ENCODE measurements at places on chromosomes 6 and 20.
A peak's percentile ranks its signal among the peaks of the same experiment; 100 is the strongest.

DNA sequence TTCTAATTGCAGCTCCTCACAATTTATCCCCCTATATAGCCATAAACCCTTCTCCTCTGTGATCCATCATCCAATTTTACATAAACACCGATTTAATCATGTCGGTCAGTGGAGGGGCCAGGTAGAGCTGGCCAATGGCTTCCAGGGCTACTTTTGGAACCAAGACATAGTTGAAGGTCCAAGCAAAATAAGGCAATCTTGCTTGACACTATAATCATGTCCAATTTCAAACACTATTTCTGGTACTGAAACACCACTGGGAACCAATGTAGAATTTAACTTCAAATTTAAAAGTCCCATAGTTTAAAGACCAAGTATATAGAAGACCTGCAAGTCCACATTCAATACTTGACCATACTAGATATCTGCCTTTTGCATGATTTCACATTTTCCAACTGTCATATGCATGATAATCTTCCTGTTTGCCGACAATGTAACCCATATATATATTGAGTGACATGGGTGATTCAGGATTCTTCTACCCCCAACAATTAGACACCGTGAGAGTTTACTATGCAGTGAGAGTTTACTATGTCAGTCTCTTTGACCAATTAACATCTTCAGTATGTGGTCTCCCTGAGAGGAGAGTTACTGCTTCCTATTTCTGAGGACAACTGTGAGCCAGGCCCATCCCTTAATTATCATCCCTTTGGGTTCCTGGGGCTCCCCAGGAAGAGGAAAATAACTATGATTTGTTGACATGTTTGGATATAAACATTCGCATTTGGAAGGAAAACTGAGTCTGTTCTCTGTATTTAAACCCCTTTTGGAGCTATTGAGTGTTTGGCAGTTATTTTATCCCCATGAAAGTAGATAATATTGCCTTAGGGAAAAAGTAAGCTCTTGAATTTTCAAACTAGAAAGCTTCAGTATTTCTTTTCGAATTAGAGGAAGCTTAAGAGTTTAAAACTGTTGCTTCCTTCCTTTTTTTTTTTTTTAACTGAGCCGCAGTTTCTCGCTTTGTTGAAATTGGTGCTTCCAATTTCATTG lies 31.8 kb downstream of the SAMD3 start:
- no peak for DNase-seq

DNA sequence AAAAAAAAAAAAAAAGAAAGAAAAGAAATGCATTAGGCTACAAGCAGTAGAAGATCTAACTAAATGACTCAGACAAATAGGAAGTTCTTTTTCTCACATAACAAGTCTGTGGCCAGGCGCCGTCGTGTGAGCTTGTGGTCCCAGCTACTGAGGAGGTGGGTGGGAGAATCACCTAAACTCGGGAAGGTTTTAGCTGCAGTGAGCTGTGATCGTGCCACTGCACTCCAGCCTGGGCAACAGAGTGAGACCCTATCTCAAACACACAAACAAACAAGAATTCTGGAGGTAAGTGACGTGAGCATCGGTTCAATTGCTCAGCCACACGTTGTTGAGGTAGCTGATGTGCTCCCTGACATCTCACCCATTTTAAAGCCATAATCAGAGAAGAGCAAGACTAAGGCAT lies 37.9 kb upstream of the SLC23A2 start:
- DNase-seq: no peak

- no peak for DNase-seq
Measured at GRCh38 chr6:132234356-132234755, 166.9 kb downstream of the MOXD1 start.

- DNase-seq: no peak
Measured at GRCh38 chr6:131258010-131258652, 122.9 kb downstream of the AKAP7 start.

- no peak for DNase-seq
Measured at GRCh38 chr6:14506656-14507246, 389.2 kb downstream of the CD83 start.

DNA sequence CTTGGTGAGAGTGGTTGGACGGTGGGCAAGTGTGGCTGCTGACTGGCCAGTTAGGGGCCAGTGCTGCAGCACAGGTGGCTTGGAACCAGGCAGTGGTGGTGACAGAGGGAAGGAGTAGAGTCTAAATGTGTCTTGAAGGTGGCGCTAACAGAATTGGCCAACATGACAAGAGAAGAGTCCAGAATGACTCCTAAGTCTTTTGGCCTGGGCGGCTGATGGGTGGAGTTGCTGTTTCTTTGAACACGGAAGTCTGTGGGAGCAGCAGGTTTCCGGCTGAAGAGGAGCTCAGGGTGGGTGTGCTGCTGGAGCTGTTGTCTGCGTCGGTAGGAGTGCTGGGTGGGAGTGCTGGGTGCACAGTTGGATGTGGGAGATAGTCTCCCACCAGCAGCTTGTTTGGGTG lies 10.1 kb downstream of the LSM14B start:
- DNase-seq: no peak

- no peak for DNase-seq
Measured at GRCh38 chr6:19988555-19988954, 151.4 kb downstream of the ID4 start.

DNA sequence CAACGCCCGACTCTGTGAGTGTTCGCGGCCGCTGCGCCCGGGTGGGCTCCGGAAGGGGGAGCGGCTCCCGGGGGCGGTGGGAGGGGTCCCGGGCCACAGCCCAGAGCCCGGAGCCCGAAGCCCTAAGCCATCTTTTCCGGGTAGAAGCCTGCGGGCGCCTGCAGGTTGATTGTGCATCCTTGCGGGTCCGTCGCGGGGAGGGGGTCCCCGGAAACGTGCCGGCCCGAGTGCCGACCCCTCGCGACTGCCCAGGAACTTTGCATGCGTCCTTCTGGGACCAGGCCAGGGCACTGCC lies 413 bp downstream of the PTPRA start:
- DNase-seq: peak; percentile 45

DNA sequence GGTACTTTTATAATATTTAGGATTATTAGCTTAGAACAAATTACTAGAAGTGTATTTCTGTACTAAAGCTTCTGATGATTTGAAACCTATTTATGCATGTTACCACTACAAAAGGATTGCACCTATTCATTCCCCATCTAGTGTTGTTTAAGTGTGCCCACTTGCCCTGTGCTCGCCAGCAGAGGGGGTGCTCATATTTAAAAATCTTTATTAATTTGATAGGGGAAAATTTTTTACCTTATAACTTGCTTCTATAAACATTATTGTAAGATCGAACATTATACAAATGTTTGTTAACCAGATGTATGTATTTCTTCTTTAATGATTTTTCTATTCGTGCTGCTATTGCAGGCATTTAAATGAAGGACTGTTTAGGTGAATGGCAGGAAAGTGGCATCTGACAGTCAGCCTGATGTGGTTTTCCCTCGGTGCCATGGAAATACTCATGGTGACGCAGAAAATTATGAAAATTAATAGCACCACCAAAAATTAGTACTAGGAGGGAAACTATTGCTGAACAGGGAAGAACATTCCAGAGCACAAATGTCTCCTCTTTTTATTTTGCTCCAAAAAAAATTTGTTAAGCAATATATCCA lies 44.1 kb upstream of the FNDC1 start:
- DNase-seq: no peak

GRCh38 chr20:48616481-48616880 lies 211.3 kb downstream of the PREX1 start:
- DNase-seq: no peak

DNA sequence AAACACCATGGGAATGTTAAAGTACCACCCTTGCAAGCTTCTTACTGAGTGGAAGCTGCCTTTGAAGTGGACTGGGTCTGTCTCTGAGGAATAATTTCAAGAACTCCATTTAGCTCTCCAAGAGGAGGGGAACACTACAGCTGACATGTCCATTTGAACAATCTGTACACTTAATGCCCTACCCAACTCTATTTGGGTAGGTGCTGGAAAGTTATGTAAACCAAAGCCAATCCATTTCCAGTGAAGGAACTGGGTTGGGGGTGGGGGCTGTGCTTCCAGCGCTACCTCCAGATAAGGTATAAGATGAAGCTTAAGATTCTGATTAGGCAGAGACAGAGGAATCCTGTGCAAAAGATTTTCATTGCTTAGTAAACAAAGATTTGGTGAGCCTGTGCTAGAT lies 122.0 kb downstream of the TCP11 start:
- DNase-seq: no peak

GRCh38 chr20:59600472-59600871 lies 3.9 kb upstream of the PHACTR3 start:
- no peak for DNase-seq

- DNase-seq: no peak
Measured at GRCh38 chr6:20790032-20790791, 256.0 kb downstream of the CDKAL1 start.

DNA sequence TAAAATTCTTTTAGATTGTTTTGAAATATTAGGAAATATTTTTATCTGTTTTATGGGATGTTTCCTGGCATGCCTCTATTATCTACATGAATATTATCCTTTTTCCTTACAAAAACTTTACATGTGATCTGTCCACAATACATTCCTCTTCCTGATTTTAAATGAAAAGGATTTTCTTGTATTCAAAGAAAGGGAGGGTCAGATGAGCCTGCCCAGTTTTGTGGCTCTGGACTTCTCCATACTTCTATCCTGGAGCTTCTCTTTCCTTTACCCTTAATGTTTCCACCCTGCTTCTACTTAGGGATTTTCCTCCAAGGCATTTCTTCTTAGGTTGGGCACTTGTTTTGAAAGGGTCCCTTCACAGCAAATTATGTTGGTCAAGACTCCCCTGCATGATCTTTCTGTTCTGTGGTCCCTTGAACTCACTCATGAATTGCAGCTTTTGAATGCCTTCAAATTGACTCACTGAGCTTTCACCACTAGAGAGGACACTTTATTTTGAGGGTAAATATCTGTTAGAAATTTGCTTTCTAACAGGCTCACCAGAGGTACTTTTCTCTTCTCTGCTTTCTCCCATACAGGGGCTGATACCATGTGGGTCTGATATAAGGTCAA lies 104.9 kb downstream of the CENPW start:
- DNase-seq: no peak

- no peak for DNase-seq
Measured at GRCh38 chr6:37860226-37860839, 40.8 kb downstream of the ZFAND3 start.

DNA sequence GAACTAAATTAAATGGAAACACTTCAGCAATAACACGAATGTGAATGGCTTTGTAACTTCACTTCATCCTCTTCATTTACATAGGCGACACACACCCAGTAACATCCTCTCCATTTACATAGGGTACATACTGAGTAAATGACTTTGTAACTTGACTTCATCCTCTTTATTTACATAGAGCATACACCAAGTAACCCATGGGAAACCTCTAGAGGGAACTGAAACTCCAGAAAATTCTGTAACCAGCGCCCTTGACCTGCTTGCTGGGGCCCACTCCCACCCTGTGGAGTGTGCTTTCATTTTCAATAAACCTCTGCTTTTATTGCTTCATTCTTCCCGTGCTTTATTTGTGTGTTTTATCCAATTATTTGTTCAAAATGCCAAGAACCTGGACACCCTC lies 81.6 kb upstream of the OPRM1 start:
- DNase-seq: no peak

DNA sequence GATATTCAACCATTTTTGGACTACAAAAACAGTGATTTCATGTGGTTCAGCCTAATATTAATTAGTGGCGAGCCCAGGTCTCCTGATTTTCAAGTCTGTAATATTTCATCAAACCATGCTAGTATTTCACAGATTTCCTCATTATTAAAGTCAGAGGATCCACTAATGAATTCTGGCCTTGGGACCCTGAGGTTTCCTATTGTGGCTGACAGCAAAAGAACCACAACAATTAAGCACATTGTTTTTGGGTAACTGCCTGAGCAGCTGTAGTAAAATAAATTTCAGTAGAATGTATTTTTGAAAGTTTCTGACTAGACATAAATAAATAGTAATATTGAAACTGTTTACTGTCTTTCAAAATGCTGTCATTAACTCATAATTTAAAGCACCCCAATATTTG lies 630.7 kb upstream of the MMS22L start:
- DNase-seq: no peak

DNA sequence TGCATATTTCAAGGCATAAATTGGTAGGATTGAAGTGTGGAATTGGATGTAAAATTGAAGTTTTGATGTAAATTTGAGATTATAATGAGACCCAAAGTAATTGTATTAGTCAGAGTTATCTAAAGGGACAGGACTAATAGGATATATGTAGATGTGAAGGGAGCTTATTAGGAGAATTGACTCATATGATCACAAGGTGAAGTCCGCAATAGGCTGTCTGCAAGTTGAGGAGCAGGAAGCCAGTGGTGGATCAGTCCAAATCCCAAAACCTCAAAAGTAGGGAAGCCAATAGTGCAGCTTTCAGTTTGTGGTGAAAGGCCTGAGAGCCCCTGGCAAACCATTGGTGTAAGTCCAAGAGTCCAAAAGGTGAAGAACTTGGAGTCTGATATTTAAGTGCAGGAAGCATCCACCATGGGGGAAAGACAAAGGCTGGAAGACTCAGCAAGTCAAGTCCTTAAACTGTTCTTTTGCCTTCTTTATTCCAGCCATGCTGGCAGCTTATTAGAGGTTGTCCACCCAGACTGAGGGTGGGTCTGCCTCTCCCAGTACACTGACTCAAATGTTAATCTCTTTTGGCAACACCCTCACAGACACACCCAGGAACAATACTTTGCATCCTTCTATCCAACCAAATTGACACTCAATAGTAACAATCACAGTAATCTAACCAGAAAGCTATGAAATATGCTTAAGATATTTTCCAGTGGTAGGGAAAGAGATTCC lies 442.6 kb upstream of the PTCHD4 start:
- DNase-seq: no peak

- DNase-seq: no peak
Measured at GRCh38 chr6:11343963-11344723, 111.7 kb upstream of the NEDD9 start.

DNA sequence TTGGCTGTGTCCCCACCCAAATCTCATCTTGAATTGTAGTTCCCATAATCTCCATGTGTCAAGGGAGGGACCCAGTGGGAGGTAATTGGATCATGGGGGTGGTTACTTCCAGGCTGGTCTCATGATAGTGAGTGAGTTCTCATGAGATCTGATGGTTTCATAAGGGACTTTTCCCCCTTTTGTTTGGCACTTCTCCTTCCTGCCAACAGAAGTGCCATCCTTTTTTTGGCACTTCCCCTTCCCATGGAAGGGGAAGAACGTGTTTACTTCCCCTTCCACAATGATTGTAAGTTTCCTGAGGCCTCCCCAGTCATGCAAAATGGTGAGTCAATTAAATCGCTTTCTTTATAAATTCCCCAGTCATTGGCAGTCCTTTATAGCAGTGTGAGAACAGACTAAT lies 18.0 kb upstream of the PI3 start:
- DNase-seq: no peak

DNA sequence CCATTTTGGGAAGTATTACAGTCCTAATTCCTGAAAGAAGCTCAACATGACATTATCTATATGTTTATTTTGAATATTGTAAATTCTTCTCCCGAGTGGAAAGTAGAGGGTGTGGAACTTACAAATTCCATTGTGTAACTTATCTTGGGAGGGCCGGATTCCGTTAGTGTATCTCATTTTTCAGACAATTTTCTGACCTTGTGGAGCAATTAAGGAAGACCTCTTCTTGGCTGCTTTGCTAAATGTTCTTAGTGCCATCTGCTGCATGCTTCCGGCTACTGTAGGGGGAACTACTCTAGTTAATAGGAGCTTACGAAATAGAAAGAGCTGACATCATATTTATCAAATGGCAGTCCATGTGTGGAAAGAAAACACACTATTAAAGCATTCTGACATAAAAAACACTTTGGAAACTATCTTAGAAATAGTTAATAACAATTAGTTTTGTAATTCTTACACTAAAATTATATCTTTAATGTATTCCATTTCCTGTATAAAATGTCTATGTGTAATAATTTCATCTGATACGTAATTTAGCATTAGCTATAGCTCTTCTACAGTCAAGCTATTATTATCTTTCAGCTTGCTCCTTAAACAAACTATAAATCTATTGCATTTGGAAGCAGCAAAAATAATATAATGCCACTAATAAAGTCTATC lies 41.5 kb upstream of the KCNQ5 start:
- no peak for DNase-seq
